ENCODE measurements at places on chromosomes 1 and 21.
A peak's percentile ranks its signal among the peaks of the same experiment; 100 is the strongest.

DNA sequence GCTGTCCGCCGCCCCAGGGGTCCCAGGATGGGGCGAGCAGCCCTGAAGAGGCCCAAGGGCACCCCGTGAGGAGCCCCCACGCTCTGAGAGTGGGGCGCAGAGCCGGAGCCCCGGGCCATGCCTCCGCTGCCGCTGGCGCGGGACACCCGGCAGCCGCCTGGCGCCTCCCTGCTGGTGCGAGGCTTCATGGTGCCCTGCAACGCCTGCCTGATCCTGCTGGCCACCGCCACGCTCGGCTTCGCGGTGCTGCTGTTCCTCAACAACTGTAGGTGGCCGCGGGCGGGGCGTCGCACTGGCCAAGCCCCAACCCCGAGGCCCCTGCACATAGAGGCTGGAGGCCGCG lies 14.5 kb downstream of the AGRN start:
- no peak for DNase-seq

DNA sequence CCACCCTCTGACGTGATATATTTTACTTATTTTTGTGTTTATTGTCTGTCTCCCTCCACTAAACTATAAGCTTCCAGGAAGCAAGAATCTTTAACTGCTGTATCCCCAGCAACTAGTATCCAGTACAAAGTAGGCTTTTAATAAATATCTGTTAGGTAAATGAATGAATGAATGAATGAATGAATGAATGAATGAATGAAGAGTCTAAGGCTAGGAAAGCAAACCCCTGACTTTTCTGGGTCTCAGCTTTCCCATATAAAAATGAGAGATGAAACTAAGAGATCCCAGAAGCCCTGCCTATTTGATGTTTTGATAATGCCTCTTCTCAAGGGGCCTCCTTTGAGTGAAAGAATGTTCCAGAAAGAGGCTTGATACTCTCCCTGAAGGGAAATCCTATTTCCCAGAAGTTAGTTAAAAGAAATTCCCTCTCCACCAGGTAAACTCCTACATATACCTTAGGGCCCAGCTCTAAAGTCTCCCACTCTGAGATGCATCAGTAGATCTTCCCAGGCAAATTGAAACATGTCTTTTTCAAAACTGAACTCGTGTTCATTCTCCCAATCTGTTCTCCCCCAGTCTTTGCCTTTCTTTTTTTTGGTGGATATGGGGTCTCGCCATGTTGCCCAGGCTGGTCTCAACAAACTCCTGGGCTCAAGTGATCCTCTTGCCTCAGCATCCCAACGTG lies 7.8 kb downstream of the TTC39A start:
- DNase-seq, result no peak

- DNase-seq, result no peak
Observed at GRCh38 chr1:246591958-246592357, 25.7 kb downstream of the CNST start.

DNA sequence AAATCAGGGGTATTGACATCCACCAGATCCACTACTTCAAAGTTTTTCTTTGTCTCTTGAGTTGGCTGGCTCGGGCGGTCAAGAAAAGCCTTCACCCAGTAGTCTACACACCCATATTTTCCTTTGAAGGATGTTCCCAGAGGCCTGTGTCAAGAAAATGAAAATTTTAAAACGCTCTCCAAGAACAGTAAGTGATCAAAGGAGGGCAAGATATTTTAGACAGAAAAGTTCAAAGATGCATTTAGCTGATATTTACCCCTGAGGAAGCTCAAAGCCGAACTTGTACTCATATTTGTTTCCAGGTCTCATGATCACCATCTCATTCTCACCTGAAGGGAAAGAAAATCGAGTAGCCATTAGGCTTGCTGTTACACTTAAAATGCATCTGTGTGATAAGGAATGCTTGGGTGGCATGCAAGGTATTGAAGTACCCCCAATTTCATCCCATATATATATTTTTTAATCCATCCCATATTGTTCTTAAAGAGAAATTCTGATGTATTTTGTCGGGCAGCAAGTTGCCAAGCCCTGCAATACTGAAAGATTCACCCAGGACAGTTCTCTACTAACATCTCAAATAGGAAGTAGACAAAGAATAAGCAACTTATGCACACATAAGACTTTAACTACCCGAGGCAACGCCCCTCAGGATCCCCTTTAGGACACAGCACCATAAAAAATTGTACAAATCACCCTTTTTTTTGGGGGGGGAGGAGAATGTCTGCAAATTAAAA lies 1.1 kb downstream of the TXNIP start:
- DNase-seq, result no peak

DNA sequence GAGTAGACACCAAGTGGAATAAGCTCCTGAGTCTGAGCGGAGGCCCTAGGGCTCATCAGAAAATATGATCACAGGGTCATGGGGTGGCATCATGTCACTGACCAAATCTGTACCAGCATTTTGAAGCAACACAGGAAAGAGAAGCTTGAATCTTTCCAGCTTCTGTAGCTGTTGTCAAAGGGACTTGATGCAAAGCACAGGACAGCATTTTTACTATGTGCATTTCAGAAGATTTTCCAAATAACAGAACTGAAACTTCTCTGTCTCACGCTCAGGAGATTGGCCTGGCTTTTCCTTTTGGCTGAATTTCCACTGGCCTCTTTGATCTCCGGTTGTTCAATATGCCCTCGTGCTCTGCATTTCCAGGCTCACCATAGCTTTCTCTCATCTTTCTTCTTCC lies 127.2 kb upstream of the ATP1B1 start:
- DNase-seq, result no peak

- DNase-seq, result no peak
Observed at GRCh38 chr1:39694026-39694425, 2.8 kb upstream of the HPCAL4 start.

DNA sequence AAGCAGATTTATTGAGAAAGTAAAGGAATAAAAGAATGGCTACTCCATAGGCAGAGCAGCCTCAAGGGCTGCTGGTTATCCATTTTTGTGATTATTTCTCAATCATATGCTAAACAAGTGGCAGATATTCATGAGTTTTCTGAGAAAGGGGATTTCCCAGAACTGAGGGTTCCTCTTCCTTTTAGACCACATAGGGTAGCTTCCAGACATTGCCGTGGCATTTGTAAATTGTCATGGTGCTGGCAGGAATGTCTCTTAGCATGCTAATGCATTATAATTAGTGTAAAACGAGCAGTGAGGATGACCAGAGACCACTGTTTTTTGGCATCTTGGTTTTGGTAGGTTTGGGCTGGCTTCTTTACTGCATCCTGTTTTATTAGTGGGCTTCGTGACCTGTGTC lies 16.8 kb upstream of the FMN2 start:
- DNase-seq, result no peak

- no peak for DNase-seq
Observed at GRCh38 chr1:160739098-160739511, at the start of gene SLAMF7. TSS of gene SLAMF7 (plus strand) at chr1:160739247. CDS start at chr1:160739302, 55 bp downstream.

- DNase-seq, result no peak
Observed at GRCh38 chr21:19420565-19420964, 1017.0 kb upstream of the TMPRSS15 start.

DNA sequence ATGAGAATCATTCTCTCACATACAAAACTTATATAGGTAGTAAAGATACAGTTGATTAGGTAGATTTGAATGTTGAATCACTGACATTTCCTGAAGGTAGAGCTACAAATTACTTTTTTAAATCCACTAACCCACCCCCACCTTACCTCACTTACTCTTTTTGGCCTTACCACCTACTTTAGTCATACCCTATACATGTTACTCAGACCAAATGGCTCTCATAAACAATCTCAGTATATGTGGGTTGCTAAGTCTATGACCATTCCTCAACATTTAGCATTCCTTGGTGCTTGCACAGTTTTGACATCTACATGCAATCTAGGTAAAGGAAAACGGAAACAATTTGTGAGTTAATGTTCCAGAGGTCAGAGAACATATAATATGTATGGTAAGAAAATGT lies 26.3 kb downstream of the SYDE2 start:
- DNase-seq, result no peak

GRCh38 chr21:15688016-15688415 lies 41.8 kb upstream of the USP25 start:
- DNase-seq, result no peak

- DNase-seq, result no peak
Observed at GRCh38 chr1:33082575-33083108, 1.7 kb downstream of the AZIN2 start.

GRCh38 chr21:46564391-46564790 lies 40.5 kb downstream of the S100B start:
- no peak for DNase-seq

DNA sequence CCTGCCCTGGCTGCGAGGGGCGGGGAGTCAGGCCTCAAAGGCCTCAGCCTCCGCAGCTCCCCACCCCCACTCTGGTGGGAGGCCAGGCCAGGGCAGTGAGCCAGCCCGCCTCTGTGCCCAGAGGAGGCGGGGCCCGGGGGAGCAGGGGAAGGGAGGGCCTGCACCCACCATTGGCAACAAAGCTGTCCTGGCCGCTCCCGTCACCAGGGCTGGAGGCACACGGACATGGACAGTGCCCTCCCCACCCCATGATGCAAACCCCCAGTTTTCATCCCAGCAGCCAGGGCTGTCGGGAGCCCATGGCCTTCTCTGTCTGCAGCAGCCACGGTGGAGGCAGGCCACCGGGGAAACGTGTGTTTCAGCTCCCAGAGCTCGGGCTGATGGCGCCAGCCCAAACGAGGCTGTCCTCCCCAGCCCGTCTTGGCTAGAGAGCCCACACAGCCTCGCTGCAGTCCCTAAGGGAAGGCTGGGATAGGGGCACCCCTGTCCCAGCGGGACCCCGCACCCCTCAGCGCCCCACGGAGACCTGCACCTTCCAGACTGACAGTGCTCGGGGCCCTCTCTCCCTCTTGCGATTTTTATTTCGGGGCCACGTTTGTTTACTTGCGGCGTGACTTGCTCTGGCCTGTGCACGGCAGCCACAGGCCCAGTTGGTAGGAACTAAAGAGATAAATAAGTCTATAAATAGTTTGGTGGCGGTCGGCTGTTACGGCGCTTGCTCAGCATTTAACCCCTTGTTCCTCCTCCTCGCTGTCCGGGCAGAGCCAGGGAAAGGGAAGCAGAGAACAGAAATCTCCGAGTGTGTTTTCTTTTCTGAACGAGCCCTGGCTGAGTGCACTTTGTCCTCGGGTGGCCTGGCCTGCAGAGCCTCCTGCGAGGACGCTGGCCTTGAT lies 101.8 kb downstream of the PRDM16 start:
- no peak for DNase-seq

GRCh38 chr1:185396126-185396525 lies 79.1 kb upstream of the IVNS1ABP start:
- DNase-seq, result no peak

DNA sequence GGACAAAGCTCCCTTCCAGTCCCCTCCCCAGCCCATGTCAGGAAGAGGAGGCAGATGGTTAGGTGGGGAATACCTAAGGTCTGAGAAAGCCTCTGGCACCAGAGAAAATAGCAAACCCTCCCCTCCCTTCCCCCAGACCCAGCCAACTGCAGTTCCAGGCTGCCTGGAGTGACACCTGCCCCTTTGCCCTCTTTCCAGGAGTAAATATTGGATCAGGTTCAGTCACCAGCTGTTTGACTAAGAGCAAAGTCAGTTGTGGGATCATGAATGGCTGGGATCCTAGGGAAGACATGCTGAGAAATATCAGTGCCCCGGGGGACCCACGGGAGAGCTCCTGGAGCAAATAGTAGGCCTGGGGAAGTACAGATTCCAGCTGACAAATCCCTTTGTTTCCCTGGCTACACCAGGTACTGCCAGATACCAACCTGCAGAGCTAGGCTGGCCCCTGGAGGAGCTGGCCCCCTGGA lies 12.2 kb upstream of the CDK18 start:
- DNase-seq, result no peak

- DNase-seq, result no peak
Observed at GRCh38 chr1:30302858-30303257, 420.5 kb downstream of the MATN1 start.

DNA sequence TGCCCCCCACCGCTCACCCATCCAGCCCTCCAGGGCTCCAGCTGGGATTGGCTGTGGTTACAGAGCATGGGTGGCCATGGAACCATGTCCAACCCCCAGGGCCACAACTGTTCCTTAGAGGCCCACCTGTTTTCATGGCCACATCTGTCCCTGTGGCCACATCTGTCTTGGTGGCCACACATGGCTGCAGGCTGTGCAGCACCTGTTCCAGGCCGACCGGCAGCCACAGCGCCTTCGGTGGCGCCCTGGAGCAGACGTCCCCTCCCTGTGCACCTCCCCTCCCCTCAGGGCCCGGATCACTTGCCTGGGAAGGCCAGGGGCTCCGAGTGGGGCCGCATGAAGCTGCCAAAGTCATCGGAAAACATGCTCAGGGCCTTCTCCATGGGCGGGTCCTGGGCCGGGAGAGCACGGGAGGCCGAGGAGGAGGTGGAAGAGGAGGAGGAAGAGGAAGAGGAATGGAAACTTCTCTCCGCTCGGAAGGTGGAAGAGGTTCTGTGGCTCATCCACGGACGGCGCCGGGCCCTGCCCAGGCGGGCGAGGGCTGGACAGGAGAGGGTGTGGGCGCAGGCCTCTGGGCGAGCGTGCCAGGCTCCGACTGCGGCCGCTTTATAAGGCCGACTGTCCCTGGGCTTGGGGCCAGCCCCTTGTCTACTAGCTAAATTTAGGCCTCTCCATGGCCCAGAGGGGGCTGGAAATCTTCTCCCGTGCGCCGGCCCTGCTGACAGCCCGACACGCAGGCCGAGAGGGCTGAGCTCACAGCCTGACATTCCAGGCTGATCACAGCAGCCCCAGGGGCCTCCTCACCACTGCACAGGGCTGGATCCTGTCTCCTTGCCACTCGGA lies at the start of gene HSPB7:
HSPB7 (minus strand) TSS at position 583 of the 843 bp plus-strand sequence; CDS start at position 503, 80 bp downstream.
- DNase-seq, result no peak

GRCh38 chr21:21385404-21385803 lies 387.2 kb downstream of the NCAM2 start:
- DNase-seq, result no peak

DNA sequence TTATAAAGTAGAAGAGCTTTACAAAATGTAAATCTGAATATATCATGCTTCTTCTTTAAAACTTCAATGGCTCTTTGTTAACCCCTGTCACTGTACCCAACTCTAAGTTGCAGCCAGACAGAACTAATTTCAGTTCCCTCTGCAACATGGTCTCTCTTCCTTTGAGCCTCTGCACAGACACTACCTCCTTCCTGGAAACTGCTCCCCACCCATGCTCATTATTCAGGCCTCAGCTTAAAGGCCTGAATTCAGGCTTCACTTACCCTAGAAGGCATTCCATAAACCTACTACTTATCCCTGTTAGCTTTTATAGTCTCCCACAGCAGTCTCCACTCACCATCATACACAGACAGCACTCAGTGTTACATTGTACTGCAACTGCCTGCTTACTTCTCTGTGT lies 2.6 kb upstream of the EEIG2 start:
- DNase-seq, result no peak

- no peak for DNase-seq
Observed at GRCh38 chr1:70431317-70431716, 20.2 kb downstream of the CTH start.

GRCh38 chr1:180352588-180352987 lies 122.5 kb downstream of the LHX4 start:
- no peak for DNase-seq

GRCh38 chr1:167739752-167740151 lies 18.0 kb downstream of the MPZL1 start:
- DNase-seq, result no peak

- DNase-seq, result peak; percentile 59
Observed at GRCh38 chr1:184973272-184974055, 844 bp downstream of the NIBAN1 start.
